ENCODE measurements at places on chromosomes 3 and 15.
A peak's percentile ranks its signal among the peaks of the same experiment; 100 is the strongest.

GRCh38 chr15:99365242-99365641, 114.0 kb downstream of the LRRC28 start:
- no peak for DNase-seq

- peak; percentile 71 for DNase-seq
Observed at GRCh38 chr15:59492389-59493377, 54.7 kb downstream of the FAM81A start.

GRCh38 chr3:44237161-44237560, 4.5 kb upstream of the TOPAZ1 start:
- DNase-seq = no peak

- no peak for DNase-seq
Observed at GRCh38 chr15:43881944-43882343, 55.1 kb downstream of the WDR76 start.

GRCh38 chr3:55802816-55803215, 315.7 kb upstream of the WNT5A start:
- DNase-seq = no peak
